ENCODE measurements at places on chromosomes 2 and 18.

DNA sequence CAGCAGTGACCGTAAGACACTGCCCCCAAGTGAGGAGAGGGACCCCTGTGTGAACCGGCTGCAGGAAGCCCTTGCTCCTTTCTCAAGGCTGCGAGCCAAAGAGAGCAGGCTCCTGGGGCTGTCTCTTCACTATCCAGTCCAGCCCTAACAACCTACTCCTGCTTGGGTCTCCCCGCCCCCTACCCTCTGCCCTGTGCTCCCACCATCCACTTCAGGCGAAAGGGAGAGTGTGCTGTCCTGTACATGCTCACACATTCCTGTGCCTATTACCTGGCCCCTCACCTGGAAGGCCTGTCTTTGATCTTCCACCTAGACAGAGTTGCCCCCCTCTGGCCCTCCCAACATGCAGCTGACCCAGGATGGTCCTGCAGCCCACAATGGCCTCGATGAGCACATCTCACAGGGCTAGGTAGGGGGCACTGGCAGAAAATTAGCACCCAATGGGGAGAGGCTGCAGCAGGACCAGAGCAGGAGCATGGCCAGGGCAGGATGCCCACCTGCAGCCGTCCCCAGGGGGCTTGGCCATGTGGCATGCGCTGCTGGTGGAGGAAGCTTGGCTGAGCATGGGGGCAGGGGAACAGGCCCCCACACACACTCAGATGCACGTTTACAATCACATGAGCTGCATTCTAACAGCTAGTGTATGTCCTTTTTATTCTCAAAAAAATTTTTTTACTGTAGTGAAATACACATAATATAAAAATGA lies 93.5 kb downstream of the POLR1A start:
- DNase-seq: no peak

DNA sequence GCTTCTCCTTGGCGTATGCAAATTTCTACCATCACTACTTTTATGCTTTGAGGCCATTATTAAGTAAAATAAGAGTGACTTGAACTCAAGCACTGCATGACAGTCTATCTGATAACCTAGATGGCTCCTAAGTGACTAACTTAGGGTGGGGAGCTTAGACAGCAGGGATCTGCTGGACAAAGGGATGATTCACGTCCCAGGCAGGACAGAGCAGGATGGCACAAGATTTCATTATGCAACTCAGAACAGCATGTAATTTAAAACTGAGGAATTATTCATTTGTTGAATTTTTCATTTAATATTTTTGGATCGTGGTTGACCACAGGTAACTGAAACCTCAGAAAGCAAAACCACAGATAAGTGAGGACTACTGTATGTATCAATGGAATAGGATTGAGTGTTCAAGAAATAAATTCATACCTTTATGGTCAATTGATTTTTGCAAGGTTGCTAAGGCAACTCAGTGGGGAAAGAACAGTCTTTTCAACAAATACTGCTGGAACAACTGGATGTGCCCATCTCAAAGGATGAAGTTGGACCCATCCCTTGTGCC lies 115.3 kb downstream of the MBD2 start:
- DNase-seq: no peak

- DNase-seq: no peak
Observed at GRCh38 chr2:216498070-216498378, 620 bp upstream of the RPL37A start.

GRCh38 chr2:2657121-2657962 lies 326.3 kb upstream of the MYT1L start:
- DNase-seq: no peak

- DNase-seq: no peak
Observed at GRCh38 chr2:17867133-17867532, 11.3 kb upstream of the KCNS3 start.

DNA sequence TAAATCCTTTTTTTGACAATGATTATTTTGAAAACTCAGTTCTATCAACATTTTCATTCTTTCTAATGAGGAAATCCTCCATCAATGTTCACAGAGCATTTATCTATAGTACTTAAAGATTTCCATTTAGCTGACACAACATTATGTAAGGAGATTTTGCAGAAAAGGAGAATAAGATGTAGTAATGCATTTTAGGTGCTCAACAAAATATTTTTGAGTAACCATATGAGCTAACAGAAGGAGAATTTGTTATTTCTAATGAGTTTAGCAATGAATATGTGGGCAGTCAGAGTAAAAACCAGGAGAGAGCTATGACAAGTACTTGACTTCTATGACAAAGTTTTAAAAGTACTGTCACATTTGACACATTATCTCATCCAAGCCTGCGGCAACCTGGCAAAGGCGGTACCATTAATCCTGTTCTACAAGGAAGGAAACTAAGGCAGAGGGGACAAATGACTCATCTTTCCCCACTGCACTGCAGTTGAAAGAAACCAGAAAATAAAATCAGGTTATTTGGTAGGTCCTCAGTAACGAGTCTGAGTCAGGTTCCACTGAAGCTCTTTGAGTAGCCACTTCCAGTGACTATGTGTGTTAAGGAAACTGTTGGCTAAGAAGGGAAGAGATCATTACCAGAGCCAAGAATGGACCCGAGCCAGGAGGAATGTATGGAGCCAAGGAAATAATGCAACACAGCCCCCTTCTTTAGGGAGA lies 134.1 kb upstream of the ITGB6 start:
- DNase-seq: no peak

DNA sequence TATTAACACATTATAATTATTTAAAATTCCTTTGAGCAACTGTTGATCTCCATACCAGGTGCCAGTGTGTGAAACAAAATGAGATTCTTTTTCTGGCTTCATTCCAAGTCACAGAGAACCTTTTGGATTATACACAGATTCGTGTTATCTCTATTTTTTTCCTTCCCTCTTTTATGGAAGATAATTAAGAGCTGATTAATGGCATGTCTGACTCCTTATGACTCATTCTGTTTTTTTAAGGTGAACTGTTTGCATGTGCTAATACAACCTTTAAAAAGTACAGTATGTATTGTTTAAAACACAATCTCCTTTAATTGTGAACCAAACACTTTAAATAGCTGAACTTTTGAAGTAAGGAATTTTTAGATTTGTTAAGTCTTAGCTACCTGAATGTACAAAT lies 39.3 kb downstream of the PELI1 start:
- DNase-seq: no peak
